ENCODE measurements at places on chromosomes 12 and 14.

DNA sequence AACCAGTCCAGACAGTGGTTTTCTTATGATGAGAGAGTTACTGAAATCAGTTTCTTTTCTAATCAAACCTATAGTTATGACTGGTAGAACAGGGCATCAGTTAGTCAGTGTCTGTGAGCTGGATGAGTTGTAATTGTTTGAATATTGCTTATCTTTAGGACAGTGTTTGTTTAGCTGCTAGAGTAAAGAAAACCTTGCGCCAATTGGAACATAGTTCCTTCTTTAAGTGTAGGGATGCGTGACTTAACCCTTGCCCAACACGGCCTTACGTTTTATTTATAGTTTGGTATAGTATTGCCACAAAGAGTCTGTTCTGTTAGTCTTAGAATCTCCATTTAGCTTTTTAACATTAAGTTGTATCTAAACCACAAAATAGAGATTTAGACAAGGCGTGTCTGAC lies 572.6 kb downstream of the SLC16A7 start:
- no peak for DNase-seq

- no peak for DNase-seq
Measured at GRCh38 chr12:16198884-16199283, 78.6 kb downstream of the SLC15A5 start.

DNA sequence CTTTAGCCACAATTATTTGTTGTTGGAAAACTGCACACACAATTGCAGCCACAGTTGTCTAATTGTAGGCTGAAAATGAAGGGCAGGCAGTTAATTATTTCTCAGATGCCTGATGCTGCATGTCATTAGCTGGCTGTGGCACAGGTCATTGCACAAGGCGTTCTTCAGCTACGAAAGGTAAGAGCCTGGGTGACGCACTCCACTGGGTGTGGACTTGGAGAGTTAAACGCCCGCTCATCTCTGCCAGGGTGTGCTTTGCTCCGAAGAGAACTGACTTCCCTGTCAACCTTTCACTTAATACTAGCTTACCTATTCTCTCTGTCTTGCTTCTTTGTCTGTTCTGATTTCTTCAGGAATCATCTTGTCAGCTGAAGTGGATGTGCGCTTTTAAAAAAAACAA lies 91.4 kb upstream of the CPM start:
- no peak for DNase-seq

GRCh38 chr14:95515596-95516552 lies 576 bp downstream of the SYNE3 start:
- DNase-seq: peak; percentile 65

- no peak for DNase-seq
Measured at GRCh38 chr14:98816195-98816594, 455.8 kb downstream of the BCL11B start.

DNA sequence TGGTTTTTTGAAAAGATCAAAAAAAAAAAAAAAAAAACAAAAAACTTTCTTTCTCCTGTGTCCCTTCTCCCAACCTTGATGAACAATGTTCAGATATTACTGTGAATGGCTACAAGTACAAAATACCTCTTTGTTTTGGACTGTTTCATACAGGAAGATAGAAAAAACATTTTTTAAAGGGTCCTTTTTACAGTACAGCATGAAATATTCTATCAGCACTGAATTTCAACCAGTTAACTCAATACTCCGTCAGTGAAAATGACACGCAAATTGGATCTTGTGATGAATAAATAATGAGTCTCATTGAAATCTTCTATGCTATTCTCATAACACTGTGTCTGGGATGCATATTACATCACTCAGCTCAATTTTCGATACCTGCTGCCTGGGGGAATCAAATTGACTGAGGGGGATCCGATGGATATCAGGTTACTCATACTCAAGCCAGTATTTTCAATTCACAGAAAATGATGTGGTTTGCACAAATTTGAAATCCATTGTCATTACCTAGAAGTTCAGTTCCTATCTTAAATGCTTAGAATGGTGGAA lies 179.6 kb downstream of the TMTC2 start:
- peak; percentile 58 for DNase-seq

- no peak for DNase-seq
Measured at GRCh38 chr14:55500219-55500701, 59.8 kb upstream of the TBPL2 start.

GRCh38 chr12:100913872-100914592 lies 119.5 kb downstream of the ANO4 start:
- DNase-seq: no peak

GRCh38 chr12:86647800-86648199 lies 391.6 kb upstream of the MGAT4C start:
- no peak for DNase-seq

DNA sequence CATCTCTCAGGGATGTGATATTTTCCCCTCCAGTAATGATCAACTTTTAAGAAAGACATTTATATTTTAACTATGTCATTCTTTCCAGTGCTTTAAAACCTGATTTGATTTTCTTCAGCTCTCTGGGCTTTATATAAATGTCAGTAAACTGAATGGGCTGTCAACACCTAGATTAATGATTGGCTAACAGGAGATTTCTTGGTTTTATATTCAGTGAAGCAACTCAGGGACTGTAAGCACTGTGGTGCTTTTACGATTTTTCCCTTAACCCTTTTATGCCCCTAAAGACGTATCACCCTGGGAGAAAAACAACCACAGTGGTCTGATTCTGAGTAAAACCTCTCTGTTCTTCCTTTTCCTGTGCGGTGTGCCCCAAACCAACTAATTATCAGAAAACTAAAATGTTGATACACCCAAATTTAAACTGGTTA lies 38.0 kb downstream of the PTGER2 start:
- DNase-seq: no peak

GRCh38 chr14:90836692-90837063 lies 20.4 kb upstream of the TTC7B start:
- DNase-seq: no peak

Data from NCI-H1694 (cell line).